ENCODE measurements at places on chromosomes 1 and 21.

DNA sequence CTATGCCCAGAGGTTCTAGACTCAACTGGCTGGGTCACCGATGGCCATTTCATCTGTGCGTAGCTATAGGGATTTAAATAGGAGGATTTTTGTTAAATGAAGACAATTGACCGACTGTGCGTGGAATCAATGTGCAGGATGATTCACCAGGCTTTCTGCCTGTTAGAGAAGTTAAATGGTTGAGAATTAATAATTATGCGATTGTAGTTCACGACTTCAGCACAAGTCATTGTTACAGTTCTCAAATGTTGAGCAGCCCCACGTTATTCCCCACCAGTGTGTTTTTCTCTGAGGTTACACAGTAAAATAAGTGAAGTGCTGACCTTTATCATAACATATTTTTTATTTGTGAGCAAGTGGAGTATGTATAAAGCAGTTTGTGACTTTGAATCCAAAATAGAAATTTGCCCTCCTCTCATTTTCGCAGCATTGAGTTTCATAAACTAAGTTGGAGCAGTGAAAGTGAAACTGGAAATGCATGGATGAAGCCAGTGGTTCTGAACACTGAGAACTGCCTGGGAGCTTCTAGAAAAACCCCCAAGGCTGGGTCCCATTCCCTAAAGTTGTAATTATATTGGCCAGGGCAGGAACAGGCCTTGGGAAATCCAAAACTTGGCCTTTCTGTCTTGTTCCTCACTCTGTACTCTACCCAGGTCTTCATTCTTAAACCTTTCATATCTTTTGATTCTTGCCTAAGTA lies 102.6 kb downstream of the GALNT2 start:
- DNase-seq, result no peak

DNA sequence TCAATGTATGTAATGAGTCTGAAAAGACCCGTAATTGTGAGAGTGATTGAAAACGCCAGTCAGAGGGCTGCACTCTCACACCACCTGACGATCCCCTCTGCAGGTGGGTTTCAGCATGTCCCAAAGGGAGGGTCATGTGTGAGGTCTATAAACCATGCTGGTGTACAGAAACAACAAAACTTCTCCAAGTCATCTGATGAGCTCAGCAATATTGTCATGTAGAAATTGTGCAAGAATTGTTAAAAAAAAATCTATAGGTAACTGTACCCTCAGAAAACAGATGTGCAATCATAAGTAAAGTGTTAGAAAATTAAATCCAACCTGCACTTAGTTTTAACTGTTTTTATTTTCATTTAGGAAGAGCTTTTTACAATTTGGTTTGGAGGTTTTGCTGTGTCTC lies 152.5 kb downstream of the PCBP3 start:
- DNase-seq, result no peak

DNA sequence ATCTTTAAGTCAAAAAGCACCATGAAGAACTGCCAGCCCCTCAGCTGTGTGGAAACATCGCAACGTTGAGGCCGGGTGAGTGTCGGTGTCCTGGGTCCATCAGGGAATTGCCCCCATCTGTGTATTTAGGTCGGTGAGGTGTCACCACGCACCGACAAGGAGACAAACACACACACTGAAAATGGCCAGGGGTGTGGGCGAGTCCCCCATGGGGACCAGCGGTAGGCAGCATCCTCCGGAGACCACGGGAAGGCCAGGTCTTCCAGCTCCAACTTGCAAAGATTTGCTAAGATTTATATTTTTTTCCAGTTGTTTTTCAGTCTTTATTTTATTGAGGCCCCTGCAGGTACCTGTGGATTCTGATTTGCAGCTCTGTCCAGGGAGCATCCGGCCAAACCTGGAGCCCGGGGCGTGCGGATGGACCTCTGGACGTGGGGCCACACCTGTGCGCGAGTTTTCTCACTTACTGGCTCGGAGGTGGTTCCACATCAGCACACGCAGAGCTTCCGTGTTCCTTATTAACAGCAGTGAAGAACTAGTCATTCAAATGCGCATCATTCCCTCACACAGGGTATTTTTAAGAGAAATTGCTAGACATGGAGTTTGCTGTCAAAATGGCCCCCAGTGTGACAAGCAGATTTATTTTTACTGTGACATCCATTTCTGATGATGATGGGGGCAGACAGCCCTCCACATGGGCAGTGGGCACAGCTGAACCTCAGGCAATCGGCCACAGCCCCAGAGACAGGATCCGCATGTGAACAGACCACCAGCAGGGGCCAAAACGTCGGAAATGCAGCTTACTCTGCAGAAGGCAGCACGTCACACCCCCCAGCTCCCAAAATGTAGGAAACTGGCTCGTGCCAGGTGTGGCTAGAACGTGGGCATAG lies 17.2 kb upstream of the SLC19A1 start:
- DNase-seq, result no peak

DNA sequence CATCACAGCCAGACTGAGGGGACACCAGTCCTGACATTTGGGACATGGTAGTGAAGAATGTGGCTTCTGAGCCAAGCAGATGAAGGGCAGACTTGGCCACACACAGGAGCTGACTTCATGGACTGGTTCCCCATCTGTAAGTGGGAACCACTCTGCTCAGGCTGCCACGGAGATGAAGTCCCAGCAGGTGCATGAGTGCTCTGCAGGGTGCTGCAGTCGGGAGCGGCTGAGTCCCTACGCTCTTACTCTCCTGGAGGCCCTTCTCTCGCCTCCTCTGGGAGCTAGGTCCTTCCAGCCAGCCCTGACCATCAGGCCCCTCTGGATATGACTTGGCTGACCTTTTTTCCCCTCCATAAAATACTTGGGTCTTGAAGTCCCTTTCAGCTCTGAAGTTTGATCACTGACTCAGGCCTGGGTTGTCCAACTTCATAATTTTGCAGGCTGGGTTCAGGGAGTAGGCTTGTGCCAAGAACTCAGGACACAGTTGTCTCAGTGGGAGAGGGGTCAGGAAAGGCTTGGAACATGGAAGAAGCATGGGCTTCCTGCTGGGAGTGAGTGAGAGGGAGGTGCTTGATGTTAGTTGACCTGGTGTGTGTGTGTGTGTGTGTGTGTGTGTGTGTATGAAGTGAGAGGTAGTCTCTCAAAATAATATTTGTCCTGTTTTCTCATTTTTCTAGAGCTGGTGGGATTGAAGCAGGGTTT lies 21.0 kb upstream of the EPS8L3 start:
- no peak for DNase-seq

DNA sequence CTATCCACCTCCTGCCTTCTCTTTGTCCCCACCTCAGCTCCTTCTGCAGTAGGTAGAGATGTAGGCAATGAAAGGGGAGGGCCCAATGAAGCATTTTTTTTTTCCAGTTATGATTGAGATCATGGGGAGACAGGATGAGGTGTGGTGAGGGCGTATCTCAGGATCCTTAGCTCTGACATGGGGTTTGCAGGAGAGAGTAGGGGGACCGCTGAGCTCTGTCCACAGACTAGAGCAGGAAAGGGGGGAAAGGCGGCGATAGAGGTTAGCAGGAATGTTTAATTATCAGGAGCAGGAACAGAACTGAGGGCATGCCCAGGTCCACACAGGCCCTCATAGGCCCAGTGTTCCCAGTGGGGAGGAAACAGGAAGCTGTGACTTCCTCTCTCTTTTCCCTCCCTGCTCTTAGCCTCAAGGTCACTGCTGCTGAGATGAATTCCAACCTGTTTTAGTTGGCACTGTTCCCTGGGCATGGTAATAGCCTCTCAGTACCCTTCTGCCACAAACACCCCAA lies 901 bp upstream of the RXFP4 start:
- no peak for DNase-seq

- DNase-seq, result no peak
These were observed 27.2 kb upstream of the TSPEAR start for GRCh38 chr21:44738621-44739020.

DNA sequence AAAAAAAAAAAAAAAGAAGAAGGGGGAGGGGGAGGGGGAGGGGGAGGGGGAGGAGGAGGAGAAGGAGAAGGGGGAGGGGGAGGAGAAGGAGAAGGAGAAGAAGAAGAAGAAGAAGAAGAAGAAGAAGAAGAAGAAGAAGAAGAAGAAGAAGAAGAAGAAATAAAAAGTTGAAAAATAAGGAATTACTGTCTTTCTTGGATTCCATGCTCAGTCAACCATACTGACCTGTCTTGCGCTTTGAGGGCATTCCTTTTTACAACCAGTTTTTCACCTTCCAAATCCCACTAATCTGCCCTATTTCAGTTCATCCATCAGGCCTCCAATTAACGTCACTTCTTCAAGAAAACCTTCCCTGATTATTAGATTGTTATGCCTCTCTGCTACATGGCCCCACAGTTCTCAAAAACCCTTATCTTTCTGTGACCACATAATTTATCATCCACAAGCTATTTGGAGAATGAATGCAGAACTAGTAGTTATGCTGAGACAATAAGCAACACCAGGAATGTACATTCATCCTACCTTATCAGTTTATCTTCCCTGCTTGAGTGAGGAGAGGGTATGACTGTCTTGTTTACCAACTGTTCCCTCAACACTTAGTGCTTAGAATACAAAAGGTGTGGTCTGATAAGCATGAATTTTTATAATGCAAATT lies 57.5 kb upstream of the GUCA2A start:
- DNase-seq, result no peak

DNA sequence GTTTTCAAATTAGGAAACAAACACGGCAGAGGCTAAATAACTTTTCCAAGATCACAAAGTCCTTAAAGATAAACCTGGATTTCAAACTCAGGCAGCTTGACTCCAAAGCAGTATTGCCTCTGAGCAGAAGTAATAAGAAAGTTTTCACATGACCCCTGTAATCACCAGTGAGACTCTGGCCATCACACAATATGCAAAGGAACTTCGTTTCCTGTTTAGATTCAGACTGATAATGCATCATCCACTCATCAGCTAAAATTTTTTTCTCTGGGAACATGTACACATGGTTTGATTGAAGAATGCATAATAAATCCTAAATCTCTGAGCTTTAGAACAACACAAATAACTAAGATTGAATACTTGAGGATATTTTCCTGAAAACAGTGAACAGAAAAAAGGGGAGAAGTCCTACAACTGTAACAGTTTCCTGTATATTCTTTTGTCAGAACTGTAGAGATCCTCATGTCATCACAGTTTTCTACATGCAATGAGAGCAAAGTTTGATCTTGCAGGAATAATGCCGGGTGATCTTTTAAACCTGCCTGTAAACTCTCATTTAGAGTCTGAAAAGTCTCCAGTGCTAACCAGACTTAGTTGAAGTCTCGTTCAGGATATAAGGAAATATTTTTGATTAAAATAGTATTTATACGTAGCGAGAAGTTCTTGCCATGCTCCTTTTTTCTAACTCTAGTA lies 225.3 kb downstream of the SPATA17 start:
- DNase-seq, result no peak

- no peak for DNase-seq
These were observed 19.7 kb downstream of the SYNJ1 start for GRCh38 chr21:32708069-32708468.

GRCh38 chr1:20069874-20070273 lies at the start of gene PLA2G5:
Gene PLA2G5 (plus strand): TSS chr1:20070194. CDS start chr1:20084831, 14,637 bp downstream.
- DNase-seq, result no peak

GRCh38 chr21:26443867-26444266 lies 129.2 kb downstream of the CYYR1 start:
- DNase-seq, result no peak

DNA sequence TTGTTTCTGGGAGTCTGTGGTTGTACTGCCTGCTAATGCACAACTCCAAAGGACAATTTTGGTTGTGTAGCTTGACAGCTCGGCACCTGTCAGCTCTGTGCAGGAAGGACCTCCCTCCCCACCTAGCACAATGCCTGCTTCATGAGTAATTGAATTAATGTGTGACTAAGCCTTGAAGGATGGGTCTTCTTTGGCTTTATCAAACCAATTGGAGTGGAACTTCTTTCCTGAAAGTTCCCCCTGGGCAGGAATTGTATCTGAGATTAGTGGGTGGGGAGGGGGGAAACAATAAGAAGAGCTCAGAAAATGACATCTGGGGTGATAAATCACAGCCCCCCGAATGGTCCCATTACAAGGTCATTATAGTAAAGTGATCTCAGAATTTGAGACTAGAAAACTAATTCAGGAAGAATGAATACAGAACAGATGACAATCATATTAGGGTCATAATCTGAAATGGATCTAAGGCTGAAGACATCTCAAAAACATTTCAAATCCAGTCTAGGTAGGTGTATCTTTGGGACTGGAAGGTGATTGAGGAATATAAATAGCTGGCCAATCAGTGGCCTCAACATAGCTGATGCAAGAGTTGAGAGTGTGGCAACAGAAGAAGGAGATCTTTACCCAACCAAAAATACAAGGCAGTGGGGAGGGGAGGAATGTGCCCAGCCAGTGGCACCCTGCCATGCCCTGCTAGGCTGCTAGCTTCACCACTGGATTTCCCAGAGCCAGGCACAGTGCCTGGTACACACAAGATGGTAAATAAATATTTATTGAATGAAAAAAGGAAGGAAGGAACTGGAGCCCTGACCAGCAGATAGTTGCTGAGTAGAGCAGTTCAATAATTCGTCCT lies 10.1 kb upstream of the SESN2 start:
- DNase-seq, result peak; percentile 60

DNA sequence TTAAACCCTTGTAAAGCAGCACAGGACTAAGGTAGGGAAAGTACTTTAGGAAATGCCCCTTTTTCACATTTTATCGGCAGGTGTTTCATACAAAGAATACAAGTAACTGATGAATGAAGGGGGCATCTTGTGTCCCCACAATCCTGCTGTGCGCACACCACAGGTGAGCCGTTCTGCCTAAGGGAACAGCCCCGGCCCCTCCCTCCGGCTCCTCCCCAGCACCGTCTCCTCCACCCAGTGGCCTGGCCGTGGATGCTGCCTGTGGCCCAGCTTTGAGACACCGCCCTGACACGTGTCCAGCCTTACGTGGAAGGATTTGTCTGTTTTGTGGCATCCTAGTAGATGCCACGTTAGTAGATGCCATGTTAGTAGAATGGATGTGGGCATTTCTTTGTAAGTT lies 12.8 kb downstream of the FAAP20 start:
- DNase-seq, result no peak

- DNase-seq, result peak; percentile 42
These were observed 13.5 kb upstream of the KCNA2 start for GRCh38 chr1:110619412-110620249.

DNA sequence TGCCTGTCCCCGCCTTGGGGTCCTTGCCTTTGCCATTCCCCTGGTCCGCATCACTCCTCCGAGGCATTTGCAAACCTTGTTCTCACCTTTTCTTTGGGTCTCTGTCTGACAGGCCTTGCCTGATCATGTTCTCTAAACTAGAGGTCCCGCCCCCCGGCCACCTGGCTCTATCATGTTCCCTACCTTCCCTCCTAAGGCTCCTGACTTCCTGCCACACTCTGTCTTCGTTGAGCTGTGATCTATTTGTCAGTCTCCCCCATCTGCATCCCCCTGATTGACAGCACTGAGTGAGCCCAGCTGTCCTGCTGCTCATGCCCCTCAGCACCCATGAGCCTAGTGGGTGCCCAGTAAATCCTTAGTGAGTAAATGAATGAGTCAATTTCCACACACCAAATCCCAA lies 22.8 kb downstream of the ERG start:
- DNase-seq, result no peak

- DNase-seq, result no peak
These were observed 14.0 kb downstream of the KDF1 start for GRCh38 chr1:26946270-26946669.

GRCh38 chr21:17911628-17912027 lies 92.5 kb upstream of the C21orf91 start:
- DNase-seq, result peak; percentile 57
